ENCODE measurements at places on chromosomes 3 and 15. TPM values are rescaled to one million over a fixed set of nuclear protein-coding genes. Genes with fewer than 3 reads are reported as not detected.

Gene DNAH12
- total RNA-seq, result 0.02 TPM

Gene SNX22
- 0.81 TPM for total RNA-seq

Gene CPNE9
- 0.17 TPM for total RNA-seq

Gene SYNPR
- total RNA-seq, result not detected
